ENCODE measurements at places on chromosomes 4 and X.
A peak's percentile ranks its signal among the peaks of the same experiment; 100 is the strongest.

DNA sequence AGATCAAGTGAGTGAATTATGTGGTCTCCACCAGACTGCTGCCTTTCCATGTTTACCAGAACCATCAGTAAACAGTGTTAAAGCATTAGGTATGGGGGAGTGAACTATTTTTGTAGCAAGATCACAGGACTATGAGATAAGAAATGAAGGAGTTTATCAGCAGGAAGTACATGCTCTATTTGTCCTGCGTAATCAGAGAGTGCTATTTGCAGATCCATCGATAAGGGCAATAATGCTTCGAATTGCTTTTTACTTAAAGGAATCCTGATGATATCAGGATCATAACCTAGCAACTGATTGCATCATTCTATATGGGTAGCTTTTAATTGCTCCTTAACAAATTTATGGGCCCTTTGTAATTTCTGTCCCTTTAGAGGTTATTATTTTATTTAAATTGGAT, 57.1 kb downstream of the RBM46 start:
- no peak for DNase-seq

DNA sequence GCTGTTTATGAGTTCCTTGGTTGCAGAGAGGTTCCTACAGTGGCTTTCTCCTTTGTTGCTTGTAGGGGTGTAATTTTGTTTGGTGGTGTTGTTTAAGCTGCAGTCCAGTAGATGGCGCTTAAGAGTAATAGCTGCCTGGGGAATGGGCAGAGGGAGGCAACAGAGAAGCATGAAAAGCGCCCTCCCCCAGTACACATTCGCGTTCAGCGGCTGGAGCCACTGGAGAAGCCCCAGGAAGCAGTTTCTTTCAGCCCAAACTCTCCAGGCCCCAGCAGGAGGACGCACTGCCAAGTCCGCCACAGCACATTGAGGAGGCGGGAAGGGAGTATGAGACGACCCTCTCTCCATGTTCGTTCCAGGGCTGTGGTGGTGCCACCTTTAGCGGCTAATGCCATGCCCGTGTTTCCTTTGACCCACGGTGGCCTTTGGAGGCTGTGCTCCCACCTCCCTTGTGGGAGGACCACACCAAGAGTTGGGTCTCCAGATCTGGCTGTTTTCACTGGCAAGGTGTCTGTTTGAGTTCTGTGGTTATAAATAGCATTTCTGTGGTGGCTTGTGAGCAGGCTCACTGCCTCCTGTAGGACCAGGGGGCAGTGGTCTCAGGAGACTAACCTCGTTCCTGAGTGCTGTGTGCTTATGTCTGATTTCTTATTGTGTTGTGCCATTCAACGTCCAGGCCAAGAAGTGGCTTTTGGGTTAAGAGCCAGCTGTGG, 252.3 kb downstream of the ARHGAP10 start:
- DNase-seq = peak; percentile 47

DNA sequence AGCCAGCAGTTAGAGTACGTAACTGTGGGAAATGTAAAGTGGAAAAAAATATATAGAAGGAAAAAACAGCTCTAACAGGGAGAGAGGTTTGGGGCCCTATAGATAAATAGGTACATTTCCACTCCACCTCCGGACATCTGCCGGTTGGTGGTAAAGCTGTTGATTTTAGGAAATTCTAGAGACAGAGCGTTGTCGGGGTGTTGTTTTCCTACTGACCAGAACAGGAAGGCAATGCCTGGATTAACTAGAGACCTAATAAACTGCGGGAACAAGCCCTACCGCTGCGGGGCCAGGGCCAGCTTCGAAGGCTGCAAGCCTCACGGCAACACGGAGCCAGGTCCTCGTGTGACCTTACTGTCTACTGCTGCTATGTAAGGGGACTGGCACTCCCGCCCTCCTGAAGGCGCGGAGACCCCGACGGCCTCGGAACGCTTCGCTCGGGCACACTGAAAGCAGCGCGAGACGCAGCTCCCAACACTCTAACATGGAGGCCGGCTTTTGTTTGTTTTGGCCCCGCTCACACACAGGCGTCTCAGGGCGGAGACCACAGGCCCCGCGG, 702 bp upstream of the CDKN2AIP start:
- DNase-seq = peak; percentile 87

GRCh38 chr4:2125023-2125422, 65.9 kb downstream of the NAT8L start:
- DNase-seq = no peak

GRCh38 chr4:39255871-39256270, 73.5 kb downstream of the WDR19 start:
- no peak for DNase-seq

- no peak for DNase-seq
Measured at GRCh38 chrX:110204986-110205385, 112.9 kb downstream of the AMMECR1 start.

DNA sequence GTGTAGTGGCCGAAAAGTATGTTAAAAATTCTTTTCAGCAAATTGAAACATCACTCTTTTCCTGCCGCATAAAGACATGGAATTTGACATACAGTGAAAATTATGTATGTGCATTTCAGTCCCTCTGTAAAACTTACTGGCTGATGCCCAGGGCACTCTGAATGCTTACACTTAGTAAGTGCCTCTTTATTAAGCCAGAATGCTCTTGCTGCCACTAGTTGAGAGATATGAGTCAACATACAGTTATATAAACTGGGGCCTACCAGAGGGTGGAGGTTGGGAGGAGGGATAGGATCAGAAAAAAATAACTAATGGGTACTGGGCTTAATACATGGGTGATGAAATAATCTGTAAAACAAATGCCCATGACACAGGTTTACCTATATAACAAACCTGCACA, 38.1 kb upstream of the TRPC5 start:
- DNase-seq = no peak

- DNase-seq = no peak
Measured at GRCh38 chr4:183602557-183603027, 56.4 kb downstream of the RWDD4 start.

DNA sequence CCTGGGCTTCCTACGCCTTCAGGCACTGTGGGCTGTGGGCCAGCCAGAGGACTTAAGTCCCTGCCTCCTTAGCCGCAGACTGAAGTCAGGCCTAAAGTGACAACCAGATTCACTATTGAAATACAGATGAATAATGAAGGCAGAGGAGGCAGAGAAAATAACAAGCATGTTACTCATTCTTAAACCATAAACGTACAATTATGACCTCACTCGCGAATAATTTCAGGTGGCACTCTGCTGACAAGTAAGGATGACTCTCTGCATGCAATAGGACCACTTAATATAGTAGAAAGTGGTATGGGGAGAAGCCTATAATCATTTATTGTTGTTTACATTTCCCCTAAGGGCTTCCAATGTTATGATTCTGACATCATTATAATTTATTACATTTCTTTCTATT, 409.2 kb upstream of the FGF13 start:
- DNase-seq = no peak

DNA sequence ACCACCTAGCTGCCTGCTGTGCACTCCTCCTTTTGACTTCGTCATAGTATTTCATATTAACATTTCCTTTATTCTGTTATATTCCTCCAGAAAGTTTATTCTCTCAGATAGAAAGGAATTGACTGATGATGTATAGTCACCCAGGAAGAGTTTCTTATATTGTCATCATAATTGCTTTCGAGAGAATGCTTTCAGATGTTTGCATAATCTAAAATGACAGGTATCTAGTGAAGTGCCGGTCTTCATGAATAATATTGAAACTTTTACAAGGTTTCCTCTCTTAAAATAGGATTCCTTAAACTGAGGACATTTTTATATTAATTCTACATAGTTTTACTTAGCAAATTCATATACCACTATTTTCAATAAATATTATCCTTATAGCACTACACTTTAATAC, 10.1 kb downstream of the SEC24D start:
- no peak for DNase-seq

DNA sequence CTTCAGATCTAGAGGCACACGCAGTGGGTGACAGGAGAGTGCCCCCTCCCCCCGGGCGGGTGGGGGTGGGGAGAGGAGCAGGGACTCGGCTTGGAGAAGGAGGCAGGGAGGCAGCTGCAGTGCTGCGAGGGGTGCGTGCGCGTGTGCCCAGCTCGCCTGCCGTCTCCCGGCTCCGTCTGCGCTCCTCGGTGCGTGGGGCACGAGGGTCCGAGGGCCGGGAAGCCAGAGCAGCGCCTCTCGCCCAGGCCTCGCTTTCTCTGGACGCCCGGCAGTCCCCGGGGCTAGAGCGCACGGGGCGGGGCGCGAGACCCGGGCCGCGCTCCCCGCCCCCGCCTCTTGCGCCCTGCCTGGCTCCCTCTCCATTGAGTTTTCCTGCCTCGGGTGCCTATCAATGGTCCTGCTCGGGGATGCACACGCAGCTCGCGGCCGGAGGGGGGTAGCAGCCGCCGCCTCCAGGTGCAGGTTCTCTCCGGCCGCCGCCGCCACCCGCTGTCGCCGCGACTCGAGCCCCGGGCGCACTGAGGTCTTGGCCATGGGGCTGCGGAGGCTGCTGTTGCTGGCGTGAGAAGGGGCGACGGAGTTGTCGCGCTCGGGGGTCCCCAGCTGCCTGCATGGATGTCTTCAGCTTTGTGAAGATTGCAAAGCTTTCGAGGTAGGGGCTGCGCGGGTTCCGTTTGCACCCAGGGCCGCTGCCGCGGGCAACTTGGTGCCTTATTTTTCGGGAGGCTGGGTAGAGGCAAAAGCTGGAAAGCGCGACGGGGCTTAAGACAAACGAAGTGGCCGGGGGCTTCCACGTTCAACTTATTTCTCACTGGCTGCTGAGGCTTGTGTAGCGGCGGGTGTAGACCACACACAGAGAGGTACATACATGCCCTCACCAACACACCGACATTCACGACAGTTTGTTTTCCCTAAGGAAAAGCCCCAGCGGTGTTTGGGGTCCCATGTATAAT, at the start of gene FRMPD4:
TSS of gene FRMPD4 (plus strand) at position 113 of the 953 bp plus-strand sequence. CDS start at position 612, 499 bp downstream.
- DNase-seq = peak; percentile 67

DNA sequence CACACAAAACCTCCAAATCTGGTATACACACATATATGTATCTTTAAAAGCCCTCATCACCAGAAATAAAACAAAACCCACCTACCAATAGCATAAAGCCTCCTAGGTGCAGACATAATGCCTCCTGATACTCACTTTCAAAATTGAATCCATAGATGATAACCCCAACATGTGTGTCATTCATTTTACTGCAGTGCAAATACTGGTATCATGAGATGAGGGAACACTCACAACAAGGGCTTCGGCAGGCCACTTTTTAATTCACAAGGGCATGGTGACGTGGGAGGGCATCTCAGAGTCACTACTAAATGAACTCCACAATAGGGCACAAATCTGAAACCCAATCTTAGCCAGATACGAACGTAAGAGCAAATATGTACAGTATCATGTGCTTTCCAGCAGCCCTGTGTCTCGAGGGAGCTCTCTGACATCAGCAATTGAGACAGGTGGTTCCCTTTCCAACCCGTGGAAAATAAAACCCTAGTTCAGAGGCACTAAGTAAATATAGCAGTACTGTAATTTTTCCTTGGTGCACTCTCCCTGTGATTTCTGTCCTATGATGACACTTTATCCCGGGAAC, 14.1 kb upstream of the PPARGC1A start:
- peak; percentile 97 for DNase-seq

DNA sequence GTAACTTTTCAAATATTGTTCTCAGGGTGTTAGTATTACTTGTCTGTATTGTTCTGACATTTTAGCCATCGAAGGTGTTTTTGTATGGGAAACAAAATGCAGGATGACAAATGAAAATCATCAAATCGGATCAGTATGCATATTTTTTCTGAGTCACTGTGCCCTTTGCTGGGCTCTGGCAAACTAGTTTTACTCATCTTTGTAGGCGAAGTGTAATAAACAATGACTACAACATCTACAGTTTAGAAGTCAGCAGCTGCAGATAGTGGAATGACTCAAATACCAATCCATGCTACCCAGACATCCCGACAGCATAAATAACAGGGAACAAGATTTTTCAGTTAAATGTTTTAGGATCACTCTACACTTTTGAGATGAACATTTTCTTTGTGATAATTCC, 557.3 kb upstream of the TENM3 start:
- no peak for DNase-seq

GRCh38 chr4:2820216-2820982, 23.2 kb upstream of the ADD1 start:
- DNase-seq = no peak

- no peak for DNase-seq
Measured at GRCh38 chr4:40628888-40629287, 776 bp downstream of the RBM47 start.

- no peak for DNase-seq
Measured at GRCh38 chr4:26788341-26788733, 72.3 kb upstream of the STIM2 start.

All from NCI-H1092 treated with DMSO at 0.1 percent for 48 hours (cell line).